ENCODE measurements at places on chromosomes 6 and 20.

DNA sequence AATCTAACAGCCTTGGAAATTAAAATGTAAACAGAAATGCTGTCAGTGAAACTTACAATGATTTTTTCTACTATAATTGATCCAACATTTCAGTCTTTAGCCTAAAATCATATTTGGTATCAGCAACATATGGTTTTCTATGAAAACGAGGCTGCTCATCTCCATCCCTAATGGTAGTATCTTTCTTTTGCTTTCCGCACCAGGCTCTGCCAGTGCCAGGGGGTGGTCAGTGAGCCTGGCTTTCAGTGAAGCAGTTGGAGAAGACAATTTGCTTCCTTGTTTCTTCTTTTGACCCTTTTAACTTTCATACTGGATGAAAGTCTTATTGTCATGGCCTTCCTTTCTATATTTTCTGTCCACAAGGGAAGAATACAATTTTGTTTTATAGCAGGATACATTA is 258.4 kb downstream of the ARID1B start:
- no peak for DNase-seq

DNA sequence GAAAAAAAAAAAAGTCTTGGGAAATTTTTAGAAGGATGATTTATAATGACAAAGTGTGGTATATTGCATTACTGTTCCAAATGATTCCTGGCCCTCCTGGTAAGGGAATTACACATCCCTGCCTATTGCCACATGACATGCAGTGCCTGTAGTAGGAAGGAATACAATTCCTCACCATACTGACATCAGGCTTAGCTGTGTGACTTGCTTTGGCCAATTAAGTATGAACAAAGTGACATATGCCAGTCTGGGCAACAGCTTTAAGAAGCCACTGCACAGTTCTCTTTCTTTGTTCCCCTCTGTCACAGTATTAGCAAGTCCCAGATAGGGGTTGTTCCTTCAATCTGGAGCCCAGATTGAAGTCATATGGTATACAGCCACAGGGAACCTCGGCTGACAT is 100.5 kb downstream of the KIF13A start:
- DNase-seq = no peak

DNA sequence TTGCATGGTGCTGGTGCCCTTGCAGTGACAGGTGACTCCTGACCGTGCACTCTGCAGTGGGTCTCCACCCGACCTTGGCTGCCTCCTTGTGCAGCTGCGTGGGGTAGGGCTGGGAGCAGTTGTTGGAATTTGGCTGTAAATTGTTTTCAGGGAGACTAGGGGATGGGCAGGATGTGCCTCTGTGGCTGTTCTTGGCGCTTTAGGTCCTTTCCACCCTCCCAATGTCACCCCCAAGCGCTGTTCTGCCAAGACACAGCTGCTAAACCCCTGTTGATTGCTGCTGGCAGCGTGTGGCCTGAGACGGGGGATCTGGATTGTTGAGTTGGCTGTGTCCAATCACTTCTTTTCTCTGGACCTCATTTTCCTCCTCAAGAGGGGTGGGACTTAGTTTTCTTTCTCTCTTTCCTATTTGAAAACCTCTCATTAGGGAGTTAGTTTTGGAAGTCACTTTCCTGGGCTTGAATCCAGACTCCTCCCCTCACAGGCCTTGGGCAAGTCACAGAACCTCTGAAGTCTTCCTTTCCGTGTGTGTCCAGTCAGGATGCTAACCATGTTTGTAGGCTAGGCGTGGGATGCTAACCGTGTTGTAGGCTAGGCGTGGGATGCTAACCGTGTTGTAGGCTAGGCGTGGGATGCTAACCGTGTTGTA is 8.5 kb downstream of the IGF2R start:
- no peak for DNase-seq

DNA sequence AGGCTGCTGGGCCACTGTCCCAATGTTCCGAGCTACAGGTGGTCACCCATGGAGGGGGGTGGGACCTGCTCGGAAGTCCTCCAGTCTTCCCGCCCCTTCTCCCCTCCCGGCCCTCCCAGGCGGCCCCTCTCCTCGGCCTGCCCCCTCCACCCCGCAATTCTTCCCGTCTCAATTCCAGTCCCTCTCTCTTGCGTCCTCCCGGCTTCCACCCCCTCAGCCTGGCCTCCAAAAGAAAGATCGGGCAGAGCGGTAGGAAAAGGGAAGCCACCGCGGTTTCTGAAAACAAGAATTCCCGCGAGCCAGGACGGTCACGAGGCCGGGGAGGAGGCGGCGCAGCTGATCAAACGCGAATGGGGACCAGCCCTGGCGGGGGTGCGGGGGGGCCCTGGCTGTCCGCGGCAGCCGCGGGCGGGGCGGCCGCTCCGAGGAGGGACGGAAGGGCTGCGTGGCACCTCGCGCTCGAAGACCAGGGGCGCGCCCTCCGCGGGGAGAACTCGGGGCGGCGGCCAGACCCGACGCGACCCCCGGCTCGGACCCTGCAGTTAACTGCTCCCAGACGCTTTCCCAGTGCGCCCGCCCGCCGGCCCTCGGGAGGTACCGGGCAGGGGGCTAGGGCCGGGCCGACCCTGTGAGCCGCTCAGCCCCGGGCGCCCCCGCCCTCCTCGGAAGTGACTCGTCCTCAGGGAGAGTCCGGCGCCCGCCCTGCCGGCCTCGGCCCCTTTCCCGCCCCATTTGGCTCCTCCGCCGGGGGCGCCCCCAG is 1.0 kb downstream of the PXDC1 start:
- DNase-seq = no peak

DNA sequence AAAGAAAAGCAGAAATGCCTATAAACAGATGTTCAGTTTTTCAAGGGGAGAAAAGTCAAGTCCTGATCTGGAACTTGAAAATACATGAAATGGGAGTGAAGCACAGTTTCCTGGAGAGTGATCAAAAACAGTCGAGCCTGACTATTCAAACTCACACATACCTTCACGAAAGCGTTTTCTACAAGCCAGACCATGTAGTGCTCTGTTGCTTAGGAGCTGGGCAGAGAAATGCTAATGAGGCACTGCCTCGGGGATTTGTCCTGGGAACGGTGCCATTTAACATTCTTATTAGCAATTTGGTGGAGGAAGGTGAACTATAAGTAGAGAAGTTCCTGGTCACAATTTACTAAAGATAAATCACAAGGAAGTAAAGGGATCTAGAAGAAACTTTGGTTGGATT is 5.9 kb downstream of the NHSL1 start:
- DNase-seq = no peak

GRCh38 chr6:44599672-44600071 is 212.2 kb downstream of the CDC5L start:
- no peak for DNase-seq

DNA sequence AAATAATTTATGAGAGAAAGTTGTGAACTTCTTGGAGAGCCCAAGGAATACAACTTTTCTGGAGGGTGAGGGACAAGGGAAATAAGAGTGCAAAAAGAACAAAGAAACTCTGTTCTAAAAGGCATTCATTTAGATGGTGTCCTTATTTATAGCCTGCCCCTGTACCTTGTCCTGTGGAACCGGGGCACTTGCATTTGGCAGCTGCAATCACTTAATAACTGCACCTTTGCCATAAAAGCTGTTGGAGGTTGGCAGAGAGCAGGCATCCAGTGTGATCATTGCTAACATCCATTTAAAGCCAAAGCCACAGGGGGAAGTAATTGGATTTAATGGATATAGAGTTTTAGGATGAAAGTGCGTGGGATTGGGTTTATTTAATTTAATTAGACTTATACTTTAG is 50.8 kb upstream of the SGK1 start:
- no peak for DNase-seq

GRCh38 chr6:150698391-150698790 is 98.7 kb downstream of the PLEKHG1 start:
- no peak for DNase-seq

DNA sequence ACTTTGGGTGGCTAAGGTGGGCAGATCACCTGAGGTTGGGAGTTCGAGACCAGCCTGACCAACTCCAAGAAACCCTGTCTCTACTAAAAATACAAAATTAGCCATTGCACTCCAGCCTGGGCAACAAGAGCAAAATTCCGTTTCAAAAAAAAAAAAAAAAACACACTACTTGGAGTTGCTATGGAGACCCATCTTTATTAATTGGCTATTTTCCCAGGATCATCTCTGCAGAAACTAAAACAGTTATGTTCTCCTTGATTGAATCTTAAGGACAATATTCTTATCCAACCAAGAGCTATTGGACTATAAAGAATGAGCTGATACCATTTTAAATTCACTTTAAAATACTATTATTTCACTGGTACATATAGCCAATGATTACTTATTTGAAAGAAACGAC is 14.7 kb downstream of the AKIRIN2 start:
- no peak for DNase-seq

DNA sequence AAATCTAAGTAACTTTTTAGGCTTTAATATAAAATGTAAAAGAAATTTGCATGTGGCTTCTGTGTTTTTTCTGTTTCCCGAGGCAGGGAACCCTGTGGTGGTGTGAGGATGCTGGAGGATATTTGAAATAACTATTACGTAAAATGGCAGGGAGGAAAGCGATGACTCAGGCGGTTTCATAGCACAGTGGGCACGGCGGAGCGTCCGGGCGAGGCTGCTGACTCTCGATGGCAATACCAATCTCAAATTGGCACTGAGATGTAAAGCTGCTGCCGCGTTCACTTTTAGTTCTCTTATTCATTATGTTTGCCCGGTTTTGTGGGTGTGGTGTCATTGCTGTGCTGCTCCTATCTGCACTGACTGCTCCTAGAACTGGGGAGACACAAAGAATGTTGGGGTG is 254.3 kb downstream of the THBS2 start:
- no peak for DNase-seq

DNA sequence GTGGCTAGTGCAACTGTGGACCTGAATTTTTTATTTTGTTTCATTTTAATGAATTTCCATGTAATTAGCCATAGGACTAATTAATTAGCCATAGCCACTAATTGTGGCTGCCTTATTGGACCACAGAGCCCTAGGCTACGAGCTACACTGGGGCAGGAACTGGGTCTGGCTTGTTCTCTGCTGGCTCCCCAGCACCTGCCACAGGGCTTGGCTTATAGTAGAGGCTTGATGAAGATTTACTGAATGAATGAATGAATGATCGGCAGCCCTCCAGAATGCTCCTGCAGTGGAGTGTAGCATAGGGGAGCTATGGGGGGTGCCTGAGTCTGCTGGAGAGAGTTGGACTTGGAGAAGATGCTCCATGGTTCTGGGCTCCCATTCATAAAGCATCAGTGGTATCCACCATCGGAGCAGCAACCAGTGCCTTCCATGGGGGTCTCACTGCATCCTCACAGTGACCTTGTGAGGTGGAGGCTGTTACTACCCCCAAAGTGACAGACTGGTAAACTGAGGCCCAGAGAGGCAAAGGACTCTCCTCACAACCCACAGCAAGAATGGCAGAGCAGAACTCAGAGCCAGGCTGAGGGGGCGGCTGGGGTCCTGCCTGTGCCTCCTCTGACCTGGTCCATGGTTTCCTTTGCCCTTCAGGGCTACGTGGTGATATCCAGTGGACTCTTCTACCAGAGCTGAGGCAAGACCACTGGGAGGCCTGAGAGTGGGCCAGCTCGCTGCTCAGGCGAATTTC is 8.6 kb upstream of the BPIFB6 start:
- no peak for DNase-seq

DNA sequence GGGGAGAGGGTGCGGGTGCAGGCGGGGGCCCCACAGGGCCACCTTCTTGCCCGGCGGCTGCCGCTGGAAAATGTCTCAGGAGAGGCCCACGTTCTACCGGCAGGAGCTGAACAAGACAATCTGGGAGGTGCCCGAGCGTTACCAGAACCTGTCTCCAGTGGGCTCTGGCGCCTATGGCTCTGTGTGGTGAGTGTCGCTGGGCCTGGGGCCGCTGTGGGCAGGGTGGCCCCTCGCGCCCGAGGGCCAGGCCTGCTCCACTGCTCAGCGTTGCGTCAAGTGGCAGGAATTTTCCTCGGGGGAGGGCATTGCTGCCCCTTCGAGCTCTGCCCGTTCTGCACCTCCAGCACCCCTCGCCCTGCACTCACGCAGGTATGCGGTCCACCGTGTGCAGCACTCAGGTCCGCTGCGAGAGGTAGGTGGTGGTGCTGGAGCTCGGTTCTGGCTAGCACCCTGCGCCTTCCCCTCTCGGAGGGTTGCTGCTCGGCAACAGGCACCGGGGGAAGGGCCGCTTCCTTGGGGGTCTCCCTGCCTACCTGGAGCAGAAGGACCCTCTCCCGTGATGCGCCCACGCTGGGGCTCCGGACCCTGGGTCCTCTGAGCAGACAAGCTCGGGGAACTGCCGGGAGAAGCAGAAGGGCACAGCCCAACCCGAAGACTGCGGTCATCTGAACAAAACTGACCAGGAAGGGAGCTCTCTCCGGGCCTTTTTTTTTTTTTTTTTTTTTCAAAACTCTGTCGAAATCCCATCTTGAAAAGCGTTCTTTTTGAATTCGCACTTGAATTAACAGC is 674 bp downstream of the MAPK14 start:
- DNase-seq = peak; percentile 27

- no peak for DNase-seq
These were observed 6.2 kb downstream of the SLC12A5 start for GRCh38 chr20:46035253-46035652.

DNA sequence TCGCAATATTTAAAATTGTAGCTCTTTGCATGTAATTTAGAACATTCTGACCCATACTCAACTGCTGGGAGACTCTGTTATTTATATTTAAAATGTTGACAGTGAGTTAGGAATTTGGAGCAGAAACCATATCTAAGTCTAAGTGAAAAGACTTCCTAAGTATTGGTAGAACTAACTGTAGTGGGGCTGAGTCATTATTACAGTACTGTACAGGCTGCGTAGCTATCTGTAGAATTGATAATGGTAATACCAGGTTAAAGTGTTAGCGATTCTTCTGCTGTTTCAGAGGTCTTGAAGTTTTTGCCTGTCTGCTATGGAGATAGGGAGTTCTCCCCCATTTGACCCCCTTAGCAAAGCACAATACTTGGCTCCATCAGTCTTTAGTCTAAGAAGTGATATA is 3.6 kb downstream of the TOP1 start:
- DNase-seq = no peak

DNA sequence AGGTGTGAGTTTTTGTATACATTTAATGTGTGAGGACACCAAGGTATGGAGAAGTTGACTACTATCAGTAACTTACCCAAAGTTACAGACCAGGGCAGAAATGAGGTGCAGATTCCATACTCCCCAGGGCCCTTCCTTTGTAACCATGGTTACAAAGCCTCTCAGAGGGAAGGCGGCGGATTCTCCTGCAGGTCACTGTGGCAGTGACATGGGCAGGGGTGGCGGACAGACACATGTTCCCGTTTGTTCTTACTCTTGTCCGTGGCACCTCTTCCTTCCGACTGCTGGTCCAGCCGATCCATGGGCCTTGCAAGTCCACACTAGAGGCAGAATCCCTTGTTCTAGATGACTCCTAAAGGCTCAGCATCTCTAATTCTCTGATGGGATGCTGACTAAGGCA is 43.0 kb downstream of the PDYN start:
- DNase-seq = no peak

DNA sequence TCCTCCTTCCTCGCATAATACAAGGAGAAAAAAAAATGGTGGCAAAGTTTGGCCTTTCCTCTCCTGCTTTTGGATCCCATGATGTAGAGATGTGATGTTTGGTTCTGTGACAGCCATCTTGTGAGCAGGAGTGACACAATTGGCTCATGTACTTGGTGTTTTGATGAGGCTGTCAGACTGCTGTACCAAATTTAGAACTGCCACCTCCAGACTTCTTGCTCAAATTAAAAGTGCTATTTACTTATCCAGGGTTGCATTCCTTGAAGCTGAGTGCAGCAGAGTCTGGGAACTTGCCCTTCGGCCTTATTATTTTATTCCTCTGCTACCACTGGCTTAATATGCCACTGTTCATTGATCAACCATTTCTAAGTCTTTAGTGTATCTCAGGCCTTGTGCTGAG is 21.9 kb downstream of the BCAS1 start:
- no peak for DNase-seq

- no peak for DNase-seq
These were observed 6.6 kb upstream of the ZC2HC1B start for GRCh38 chr6:143857651-143858050.

- no peak for DNase-seq
These were observed 49.5 kb upstream of the BEND6 start for GRCh38 chr6:56905378-56905777.
